ENCODE measurements at places on chromosomes 12 and 14.
A peak's percentile ranks its signal among the peaks of the same experiment; 100 is the strongest.

- no peak for DNase-seq
- no peak overlapping the region for H3K27ac ChIP-seq
- no peaks in the 10 kb centered on the region for H3K4me1 ChIP-seq
- H3K36me3 ChIP-seq = no peaks in the 10 kb centered on the region
These were observed 420.5 kb downstream of the GXYLT1 start for GRCh38 chr12:41724216-41724615.

GRCh38 chr14:103775506-103775905, 59.9 kb downstream of the ZFYVE21 start:
- H3K36me3 ChIP-seq = peaks cover 21% of the 10 kb centered on the region
- H3K27ac ChIP-seq = no peak overlapping the region
- no peak for DNase-seq
- no peak overlapping the region for H3K4me3 ChIP-seq
- H3K4me1 ChIP-seq = no peaks in the 10 kb centered on the region
- no peaks in the 10 kb centered on the region for H3K27me3 ChIP-seq

- peaks cover 31% of the 10 kb centered on the region for H3K36me3 ChIP-seq
- H3K4me1 ChIP-seq = peaks cover 18% of the 10 kb centered on the region
- H3K4me3 ChIP-seq = no peak overlapping the region
- DNase-seq = no peak
These were observed 135.5 kb downstream of the GCH1 start for GRCh38 chr14:54767139-54767431.

DNA sequence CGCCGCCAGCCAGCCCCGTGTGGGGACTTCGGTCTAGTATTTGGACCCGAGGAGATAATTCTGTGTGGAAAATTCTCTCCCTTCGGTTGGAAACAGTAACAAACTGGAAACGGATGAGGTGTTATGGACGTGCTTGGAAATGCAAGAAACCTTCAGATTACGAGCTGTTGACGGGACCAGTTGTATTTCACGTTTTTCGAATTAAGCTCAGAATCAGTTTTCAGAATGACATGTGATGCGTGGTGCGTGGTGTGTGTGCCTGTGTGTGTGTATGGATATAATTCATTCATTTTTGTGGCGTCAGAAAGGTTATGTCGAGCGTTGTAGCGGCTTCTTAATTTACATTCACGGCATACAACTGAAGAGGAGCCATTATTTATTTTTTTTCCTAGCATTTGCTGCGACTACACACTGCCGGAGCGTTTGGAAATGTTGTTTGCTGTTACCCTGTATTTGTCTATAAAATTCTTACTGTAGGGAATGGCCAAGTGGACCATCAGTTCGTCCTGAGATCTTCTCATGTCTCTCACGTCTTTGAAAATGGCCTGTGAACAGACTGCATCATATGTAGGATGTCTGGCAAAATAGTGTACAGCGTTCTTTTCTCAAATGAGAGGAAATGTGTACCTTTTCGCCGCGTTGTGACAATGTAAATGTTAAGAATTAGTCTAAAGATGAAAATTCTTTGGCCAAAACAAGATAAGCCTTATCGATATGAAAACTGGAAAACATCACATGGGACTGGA, 1.3 kb downstream of the TRAF3 start:
- no peak for DNase-seq
- H3K36me3 ChIP-seq = no peaks in the 10 kb centered on the region
- H3K27me3 ChIP-seq = no peaks in the 10 kb centered on the region
- H3K4me3 ChIP-seq = peak overlapping the region; percentile 96
- peaks cover 6% of the 10 kb centered on the region for H3K4me1 ChIP-seq

- no peaks in the 10 kb centered on the region for H3K27me3 ChIP-seq
- DNase-seq = no peak
These were observed 242.2 kb upstream of the NPAS3 start for GRCh38 chr14:32696325-32697091.

DNA sequence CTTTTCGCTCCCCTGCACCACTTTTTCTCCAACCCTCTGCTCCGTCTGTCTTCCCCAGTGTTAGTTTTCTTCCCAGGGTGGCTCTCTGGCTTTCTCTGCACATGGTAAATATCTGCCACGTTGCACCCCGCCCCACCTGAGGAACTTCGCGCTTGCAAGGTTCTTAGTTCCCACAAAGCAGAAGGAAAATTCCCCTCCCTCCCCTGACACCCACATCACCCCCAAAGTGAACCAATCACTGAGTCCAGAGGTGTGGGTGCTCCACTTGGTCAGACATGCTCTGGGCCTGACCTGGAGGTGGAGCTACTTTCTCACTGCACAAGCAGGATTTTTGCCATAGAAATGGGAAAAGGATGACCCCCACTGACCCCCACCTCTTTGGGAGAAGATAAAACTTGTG, 415.0 kb downstream of the FUT8 start:
- no peak overlapping the region for H3K27ac ChIP-seq
- H3K27me3 ChIP-seq = peaks cover 26% of the 10 kb centered on the region
- DNase-seq = no peak

DNA sequence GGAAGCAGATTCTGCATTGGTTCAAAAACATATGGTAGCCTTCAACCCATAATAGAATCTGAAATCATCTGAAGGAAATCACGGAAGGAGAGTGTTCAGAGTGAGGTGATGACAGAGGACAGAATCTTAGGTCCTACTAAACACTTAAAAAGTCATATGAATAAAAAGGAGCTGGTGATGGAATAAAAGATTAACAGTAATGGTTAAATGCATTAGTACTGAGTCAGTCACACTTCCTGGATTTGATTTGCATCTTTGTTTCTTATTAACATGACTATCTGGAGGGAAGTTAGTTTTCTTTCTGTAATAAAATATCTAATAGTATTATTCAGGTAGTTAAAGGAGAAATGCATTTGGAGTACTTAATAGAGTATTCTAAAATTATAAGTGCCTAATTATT, 296.3 kb upstream of the ATXN7L3B start:
- H3K36me3 ChIP-seq = no peaks in the 10 kb centered on the region
- H3K4me3 ChIP-seq = no peak overlapping the region
- DNase-seq = no peak

- H3K27ac ChIP-seq = no peak overlapping the region
- H3K36me3 ChIP-seq = no peaks in the 10 kb centered on the region
- H3K4me3 ChIP-seq = no peak overlapping the region
- H3K4me1 ChIP-seq = peaks cover 16% of the 10 kb centered on the region
- H3K27me3 ChIP-seq = no peaks in the 10 kb centered on the region
- DNase-seq = no peak
These were observed 27.7 kb downstream of the RASSF8 start for GRCh38 chr12:25986180-25986579.

GRCh38 chr14:27863166-27863565, 903.4 kb upstream of the FOXG1 start:
- H3K27me3 ChIP-seq = no peaks in the 10 kb centered on the region
- no peak overlapping the region for H3K4me3 ChIP-seq
- no peaks in the 10 kb centered on the region for H3K4me1 ChIP-seq
- DNase-seq = no peak
